ENCODE measurements at places on chromosomes 4 and X.

DNA sequence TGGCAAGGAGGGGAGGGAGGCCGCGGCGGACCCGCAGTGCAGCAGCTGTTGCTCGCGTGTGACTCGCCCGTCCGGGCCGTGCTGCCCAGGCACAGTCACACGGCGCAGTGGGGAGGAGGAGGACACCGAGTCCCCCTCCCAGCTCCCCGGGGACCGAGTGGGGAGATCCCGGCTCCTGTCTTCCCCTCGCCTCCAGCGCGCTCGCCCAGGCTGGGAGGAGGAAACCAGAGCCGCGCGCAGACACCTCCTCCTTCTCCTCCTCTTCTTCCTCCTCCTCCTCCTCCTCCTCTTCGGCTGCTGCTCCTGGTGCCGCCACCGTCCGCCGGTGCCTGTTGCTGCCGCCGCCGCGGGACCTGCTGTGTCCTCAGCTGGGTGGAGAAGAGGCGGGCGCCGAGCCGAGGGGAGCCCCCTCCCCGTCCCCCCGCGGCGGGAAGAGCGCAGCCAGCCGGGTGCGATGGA is at the start of gene TBC1D1:
Gene TBC1D1 (plus strand): TSS at position 284 of the 459 bp plus-strand sequence. CDS start 11,012 bp downstream, outside the sequence.
- no peak for DNase-seq

DNA sequence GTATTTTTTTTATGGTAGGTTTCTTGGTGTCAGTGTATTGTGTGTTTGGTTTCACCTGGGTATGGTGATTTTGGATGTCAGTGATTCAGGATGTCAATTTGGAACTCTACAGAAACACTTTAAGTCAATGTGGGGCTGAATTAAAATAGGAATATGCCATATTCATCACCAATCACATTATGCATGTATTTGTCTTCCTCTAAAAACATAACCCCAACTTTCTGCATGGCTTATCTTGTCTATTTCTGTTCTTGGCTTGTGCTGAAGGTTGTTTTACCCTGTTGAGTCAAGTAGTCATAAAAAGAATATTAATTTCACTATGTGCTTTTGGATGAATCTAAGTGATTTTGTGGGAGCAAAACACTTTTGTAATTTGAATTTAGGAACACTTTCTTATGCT is 19.0 kb downstream of the ZNF721 start:
- no peak for DNase-seq

- no peak for DNase-seq
These were observed 56.3 kb upstream of the CXCL8 start for GRCh38 chr4:73684097-73684496.

GRCh38 chr4:154389148-154389547 is 102.5 kb downstream of the DCHS2 start:
- DNase-seq = no peak

DNA sequence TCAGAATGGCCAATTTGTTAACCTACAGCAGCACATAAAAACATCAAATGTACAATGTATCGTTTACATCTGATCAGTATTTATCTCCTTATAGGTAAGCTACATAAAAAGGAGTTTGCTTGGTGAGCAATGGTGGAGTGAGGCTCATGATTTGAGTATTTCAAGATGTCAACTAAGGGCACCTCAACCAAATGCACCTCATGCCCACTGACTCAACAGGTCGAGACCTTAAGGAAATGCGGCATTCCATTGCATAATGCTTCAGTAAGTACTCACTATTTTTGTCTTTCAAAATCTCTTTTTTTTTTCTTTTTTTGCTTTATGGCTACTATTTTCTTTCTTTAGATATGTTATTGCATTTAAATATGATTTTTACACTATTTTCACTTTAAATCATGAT is 181.0 kb upstream of the TLL1 start:
- DNase-seq = no peak

DNA sequence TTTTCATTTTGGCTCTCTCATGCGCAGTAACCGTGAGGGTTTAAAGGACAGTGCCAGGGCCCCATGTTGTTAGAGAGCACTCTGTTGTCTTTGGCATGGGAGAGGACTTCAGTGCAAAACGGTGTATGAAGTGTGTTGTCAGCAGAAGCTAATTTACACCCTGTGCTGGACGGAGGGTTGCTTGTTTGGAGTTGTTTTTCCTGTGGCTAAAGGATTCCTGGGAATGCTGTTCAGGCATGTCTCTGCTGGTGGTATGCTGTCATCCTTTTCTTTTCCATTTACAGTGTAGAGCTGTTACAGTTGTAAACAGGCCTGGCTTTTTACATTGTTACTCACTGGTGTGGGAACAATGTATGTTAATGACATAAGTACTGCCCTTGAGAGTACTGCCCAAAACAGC is 206.3 kb downstream of the CBR4 start:
- no peak for DNase-seq

DNA sequence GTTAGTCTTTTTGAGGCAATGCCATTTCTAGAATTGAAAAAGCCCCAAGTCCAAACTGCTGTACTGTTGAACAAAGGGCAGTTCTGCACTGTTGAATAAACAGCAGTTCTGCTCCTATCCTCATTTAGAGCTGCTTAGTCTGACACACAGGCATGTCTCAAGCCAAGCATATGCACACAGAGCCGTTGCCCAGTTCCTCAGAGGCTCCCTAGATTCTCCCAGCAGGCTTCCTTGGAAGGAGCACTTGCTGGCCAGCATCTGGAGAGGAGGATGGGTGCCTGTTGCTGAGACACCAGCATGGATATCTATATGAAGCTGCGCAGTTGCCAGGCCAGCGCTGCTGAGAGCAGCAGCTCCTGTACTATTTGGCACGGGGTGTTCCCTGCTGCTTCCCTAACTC is 138.3 kb upstream of the USP38 start:
- DNase-seq = no peak

GRCh38 chr4:153204247-153204671 is at the start of gene TRIM2:
Gene TRIM2 (plus strand): TSS chr4:153204443. CDS start chr4:153204531, 88 bp downstream.
- DNase-seq = no peak

DNA sequence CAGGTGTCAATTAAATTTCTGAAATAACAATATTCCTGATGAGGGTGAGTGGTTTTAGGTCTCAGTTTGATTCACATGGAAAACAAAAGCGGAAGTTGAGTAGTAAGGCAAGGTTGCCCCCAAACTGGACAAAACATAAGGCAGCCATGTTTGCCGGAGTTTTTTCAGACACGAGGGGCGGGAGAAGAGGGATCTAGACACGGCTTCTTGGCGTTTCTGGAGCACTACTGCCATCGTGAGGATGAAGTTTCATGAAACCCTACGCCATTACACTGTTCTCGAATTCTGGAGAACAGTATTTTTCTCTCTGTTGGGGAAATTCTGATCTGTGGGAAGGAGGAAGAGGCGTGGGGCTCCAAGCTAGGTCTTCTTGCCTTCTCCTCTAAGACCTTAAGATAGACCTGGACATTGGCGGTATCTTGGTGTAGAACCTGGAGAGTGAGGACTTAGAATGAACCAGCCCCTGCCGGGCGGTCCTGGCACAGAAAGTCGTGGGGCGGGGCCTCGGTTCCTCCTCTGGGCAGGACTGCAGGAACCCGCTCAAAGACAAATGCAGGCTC is 160.3 kb downstream of the OR13H1 start:
- DNase-seq = no peak

DNA sequence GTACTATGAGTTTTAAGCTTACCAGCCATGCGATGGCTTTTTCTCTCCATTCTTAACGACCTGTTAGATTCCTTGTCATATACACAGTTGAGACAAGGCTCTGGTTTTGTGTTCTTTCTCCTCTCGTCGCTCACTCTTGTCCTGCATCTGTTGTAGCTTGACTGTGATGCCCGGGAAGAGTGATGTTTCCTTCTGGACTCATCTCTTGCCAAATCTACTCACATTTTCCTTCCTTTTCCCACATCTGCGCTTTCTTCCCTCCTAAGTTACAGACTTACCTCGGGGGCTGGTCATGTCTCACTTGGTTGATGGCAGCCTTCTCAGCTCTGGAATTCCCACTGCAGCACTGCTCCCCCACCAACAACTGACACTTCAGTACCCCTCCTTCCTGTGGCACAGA is 4.8 kb upstream of the MAP7D3 start:
- DNase-seq = no peak

DNA sequence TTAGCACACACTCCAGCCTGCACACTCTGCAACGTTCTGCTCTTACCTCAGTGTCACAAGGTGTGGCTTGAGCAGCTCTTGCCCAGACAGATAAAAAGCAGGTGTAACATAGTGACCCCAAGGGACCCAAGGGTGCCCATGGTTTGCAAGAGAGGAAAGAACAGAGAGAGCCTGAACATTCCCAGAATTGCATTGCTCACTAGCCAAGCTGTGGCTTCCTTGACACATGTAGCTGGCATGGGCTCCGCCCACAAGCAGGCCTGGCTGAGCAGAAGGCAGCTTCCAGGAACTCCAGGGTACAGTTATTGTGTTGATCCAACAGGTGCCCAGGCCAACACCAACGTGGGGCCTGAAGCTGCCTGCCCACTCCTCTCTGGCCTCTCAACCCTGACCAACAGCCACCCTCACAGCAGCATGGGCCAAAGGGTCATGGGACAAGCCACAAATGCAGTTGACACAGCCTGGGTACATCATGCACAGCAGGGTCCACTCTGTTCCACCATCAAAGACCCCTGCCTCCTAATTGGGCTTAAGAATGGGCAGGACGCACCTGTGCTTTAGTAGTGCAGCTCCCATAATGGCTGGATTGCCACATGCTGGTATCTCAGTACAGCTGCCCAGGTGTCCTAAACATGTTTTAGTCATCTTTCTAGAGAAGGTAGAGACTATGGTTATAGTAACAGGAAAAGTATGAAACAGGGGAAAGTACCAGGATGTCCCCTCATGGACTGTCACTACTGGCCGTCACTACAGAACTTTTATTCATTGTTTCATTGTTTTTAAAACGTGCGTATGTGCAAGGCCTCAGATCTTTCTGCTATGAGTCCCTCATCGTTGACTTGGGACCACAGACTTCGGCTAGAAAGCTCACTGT is 73.7 kb upstream of the ACSL1 start:
- no peak for DNase-seq

DNA sequence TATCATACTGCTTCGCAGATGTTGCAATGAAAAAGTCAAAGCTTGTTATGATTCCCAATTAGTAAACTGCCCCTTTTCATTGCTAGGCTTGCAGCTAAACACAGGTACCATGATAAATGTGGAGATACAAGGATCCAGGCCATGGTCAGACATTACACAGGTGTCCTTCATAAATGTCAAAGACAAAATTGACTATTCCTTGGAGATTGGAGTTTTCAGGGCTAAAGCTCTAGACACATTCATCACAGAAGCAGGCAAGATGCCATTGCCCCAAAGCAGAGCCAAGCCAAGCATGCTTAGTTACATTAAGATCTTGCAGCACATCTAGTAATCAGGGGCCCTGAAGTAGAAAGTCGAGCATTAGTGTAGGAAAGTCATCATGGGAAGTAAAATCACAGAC is 111.3 kb upstream of the INTU start:
- no peak for DNase-seq

GRCh38 chrX:91039777-91040176 is 394.9 kb upstream of the PABPC5 start:
- DNase-seq = no peak

DNA sequence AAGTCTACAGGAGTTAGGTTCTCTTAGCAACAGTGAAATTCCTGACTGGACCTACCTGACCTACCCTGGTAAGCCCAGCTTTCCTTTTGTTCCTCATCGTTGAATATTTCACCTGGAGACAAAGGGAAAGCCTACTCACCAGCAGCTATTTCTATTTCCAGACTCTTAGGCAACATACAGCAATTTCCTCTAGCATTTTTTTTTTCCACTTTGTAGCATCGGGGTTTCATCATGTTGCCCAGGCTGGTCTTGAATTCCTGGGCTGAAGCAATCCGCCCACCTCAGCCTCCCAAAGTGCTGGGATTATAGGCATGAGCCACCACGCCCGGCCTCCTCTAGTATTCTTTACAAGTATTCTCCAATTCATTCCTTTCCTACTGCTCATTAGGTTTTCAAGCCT is 6.8 kb upstream of the S100G start:
- no peak for DNase-seq

DNA sequence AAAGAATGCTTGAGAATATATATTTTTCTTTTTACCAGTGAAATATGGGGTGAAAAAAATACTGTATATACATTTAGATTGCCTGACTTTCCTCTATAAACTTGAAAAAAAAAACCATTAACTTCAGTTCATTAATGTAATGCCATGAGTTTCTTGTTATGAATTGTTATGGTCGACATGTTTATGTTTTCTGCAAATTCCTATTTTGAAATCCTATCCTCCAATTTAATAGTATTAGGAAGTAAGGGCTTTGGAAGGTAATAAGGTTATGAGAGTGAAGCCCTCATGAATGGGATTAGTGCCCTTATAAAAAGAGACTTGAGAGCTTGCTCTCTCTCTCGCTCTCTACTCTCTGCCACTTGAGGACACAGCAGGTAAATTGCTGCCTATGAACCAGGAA is 211.4 kb downstream of the LDB2 start:
- no peak for DNase-seq

- no peak for DNase-seq
These were observed 53.5 kb downstream of the SMAD1 start for GRCh38 chr4:145535202-145535601.

DNA sequence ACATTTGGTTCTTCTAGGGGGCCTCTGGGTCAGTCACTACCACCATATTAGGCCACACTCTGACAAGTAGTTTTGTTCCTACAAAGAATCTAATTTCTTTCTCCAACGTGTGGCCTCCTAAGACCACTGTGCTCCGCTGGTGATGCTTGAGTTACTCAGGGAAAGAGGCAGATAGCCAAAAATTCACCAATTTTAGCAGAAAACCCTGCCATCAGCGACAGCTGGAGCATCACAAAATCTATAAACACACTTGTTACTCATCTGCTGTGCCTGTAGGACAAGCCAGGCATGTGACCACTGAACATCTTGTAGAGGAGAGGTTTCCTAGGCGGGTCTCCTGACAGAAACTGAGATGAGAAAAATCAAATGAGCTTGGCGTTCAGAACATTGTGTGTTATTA is 105.4 kb downstream of the SYNPO2 start:
- no peak for DNase-seq

DNA sequence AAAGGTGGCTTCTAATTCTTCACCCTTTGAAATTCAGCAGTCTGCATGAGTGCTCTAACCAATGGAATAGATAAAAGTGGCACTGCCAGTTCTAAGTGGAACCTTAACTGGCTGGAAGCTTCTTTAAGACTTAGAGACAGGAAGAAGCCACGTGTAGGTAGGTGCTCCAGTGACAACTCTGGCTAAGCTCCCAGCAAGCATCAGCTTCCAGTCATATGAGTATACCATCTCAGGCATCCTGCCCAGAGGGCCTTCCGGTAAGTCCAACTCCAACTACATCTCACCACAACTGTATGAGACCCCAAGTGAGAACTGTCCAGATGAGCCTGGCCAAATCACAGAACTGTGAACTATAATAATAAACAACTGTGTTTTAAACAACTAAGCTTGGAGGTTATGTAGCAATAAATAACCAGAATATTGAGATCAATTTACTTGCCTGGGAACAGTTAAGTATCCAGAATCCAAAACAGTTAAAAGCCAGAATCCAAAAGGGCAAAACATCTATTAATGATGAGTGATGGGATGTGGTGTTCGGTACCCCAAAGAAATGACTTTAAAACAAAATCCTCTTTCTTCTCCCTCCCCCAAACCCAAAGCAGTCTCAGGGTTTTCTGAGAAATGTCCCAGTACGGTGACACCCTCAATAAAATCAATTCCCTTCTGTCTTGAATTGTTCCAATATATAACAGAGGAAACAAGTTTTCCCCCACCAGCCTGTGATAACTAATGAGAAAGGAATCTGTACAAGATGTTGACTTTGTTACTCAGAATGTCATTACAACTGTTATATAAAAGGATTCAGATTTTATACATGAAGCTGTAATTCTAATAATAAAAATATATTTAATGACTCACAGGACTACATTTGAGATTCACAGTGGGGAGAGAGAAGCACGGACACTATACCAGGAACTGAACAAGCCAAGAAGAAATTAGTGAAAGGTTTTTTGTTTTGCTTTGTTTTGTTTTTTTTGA is 4.2 kb downstream of the TSPAN5 start:
- no peak for DNase-seq

GRCh38 chrX:44189116-44189515 is 154.4 kb downstream of the EFHC2 start:
- no peak for DNase-seq

Measured in CD4-positive, alpha-beta T cell (primary cell).